ENCODE measurements at places on chromosomes 13 and 19.

DNA sequence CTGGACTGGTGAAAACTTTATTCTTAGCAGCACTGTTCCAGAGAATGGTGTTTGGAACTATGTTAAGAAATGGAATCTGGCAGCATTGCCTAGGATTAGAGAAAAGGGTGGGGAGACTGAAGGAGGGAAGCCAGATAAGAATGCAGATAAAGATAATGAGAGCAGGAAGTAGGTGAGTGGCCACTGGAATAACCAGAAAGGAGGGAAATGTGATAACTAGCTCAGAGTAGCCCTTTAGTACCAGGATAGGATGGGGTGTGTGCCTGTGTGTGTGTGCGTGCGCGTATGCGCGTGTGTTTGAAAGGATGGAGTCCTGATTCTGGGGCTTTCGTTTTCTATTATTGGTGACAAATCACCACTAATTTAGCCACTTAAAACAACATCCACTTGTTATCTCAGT, 33.4 kb upstream of the FRY start:
- DNase-seq: no peak

DNA sequence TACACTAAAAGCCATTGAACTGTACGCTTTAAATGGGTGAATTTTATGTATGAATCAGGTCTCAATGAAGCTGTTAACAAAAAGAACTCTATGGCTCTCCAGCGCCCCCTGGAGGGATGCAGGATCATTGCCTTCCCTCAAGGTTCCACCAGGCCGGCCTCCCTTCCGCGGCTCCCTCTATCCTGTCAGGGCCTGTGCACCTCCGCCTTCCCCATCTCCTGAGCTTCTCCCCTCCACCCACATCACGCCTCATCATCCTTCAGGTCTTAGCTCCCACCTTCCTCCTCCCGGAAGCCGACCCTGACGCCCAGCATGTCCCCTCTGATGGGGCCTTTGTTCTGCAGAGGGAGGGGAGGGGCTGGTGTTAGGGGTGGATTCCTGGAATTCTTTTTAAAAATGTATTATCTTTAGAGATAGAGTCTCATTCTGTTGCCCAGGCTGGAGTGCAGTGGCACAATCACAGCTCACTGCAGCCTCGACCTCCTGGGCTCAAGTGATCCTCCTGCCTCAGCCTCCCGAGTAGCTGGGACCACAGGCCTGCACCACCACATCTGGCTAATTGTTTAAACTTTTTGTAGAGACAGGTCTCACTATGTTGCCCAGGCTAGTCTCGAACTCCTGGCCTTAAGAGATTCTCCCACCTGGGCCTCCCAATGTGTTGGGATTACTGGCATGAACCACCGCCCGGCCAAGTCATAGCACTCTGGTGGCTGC, 27.7 kb downstream of the MEIS3 start:
- peak; percentile 87 for DNase-seq

- DNase-seq: no peak
Measured at GRCh38 chr19:11377237-11377636, 2.8 kb downstream of the SWSAP1 start.

- no peak for DNase-seq
Measured at GRCh38 chr13:35979361-35979951, 151.7 kb downstream of the DCLK1 start.

DNA sequence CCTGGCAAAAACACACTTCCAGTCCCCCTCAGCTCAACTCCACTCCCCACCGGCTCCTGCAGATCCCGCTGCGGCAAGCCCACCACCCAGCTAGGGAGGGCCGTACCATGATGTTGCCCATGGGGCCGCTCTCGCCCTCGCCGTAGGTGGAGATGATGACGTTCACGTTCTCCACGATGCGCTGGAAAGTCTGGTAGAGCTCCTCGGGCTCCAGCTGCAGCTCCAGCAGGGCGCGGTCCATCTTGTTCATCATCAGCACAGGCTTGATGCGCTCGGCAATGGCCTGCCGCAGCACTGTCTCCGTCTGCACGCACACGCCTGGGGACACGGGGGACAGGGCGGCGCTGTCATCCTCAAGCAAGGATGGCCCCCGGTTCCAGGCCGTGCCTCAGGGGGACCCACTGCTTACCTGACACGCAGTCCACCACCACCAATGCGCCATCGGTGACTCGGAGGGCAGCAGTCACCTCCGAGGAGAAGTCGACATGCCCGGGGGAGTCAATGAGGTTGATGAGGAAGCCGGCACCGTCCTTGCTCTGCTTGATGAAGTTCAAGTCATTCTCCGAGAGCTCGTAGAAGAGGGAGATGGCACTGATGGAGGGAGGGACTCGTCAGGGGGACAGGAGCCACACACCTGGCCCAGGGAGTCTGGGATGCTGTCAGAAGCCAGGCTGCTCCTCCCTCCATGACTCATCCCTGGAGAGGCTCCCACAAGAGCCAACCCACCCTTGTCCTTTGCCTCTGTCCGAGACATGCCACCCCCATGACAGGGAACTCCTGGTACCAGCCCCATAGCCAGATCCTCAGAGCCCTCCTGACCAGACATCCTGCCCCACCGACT, 2.3 kb downstream of the EEF2 start:
- DNase-seq: no peak

DNA sequence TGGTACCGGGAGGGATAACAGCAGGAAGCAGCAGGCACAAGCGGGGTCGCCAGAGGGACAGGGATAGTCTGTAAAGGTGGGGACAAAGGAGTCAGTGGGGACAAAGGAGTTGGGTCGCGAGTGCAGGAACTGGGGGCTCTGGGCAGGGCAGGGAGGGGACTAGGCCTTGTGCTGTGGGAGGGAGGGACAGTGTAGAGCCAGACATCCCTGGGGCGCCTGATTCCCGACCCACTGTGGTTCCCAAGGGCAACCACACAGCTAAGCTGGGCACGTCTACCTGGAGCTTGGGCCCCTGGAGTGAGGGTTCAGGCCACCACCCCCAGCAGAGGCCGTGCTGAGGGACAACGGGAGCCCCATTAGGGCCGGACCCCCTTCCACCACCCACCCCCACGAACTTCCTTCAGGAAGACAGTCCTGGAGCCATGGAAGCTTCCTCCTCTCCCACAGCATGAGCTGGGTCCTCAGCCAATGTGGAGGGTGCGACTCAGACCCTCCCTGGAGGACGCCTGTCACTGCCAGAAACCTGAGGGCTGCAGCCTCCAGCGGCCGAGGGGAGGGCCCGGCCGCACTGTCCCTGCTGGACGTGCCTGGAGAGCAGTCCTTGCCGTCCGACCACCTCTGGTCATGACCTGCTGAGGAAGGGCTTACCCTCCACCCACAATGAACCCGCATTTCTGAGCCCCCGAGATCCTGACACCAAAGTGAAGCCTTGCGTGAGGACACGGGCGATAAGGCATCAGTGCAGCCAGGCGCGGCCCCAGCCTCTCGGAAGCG, 77.9 kb downstream of the SPACA7 start:
- no peak for DNase-seq

GRCh38 chr13:35718084-35718483, 241.6 kb upstream of the MAB21L1 start:
- DNase-seq: no peak

DNA sequence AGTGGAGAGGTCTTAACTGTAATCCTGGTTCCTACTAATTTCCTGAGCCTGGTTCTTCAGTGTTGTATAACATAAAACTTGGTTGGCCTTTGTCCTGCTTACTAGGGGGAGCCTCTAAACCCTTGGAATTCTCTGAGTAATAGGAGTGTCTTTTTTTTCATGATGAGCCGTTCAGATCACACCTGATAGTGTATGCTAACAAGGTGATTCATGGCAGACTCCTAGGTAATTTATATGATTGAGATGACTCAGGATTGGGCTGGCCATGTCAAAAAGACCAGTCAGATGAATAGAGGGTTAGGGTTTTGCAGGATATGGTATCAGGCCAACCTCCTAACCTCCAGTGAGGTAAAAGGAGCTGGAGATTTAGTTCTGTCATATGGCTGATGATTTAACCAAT, 135.8 kb upstream of the KLF12 start:
- DNase-seq: no peak

- DNase-seq: no peak
Measured at GRCh38 chr13:27065582-27065981, 106.0 kb downstream of the USP12 start.

DNA sequence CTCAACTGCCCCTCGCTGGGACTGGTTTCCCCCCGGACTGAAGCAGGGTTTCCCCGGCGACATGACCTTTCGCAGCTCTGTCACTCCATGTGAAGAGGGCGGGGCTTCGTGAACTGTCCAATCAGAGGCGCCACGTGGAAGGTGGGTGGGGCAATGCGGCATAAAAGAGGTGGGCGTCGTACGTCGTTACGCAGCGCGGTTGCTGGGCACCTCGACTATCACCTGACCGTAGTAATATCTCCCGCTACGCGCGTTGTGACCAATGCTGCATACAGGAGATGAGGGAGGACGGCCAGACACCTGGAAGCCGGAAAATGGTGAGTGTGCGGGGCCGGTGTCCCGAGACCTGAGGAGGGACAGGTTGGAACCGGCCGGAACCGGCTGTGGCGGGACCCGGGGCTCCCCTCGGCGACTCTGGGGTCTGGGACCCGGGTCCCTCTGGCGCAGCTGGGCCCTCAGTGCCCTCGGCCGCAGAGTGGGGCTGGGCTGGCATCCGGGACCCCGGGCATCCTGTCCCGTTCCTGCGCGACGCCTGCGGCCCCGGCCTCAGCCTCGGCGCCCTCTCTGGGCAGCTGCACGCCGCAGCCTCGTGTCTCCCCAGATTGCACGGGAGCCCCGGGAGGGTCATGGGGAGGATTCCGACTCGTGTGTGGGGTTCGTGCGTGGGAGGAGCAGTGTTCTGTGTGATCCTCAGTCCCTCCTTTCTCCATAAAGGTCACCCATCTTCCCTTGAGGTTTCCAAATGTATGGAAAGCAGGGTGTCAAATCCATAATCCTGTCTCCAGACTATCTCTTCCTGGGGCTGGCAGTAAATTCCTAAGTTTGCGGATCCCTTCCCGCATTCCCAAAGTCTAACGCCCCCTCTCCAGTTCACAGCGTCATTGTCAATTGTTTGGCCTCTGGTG, 32.2 kb downstream of the ZNF136 start:
- peak; percentile 89 for DNase-seq

DNA sequence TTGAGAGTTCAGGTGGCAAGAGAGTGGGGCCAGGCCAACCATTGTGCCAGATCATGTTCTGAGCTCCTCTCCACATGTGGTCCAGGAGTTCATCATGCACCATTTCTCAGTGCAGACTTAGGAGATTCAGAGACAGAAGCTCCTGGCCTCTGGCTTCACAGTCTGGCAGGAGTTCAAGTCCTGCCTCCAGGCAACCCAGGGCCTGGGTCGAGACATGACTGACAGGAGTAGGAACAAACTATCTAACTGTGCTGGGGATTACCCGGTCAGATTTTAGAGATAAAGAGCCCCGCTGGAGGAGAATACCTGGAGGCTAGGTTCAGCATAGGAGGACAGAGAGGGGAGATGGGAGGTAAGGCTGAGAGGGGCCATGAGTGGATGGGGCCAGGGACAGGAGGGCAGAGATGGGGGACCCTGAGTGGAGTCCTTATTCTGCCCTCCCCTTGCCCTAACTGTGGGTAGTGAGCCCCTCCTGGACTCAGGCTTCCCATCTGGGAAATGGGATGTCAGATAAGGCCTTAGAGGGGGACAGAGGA, 906 bp upstream of the CYP4F11 start:
- no peak for DNase-seq

DNA sequence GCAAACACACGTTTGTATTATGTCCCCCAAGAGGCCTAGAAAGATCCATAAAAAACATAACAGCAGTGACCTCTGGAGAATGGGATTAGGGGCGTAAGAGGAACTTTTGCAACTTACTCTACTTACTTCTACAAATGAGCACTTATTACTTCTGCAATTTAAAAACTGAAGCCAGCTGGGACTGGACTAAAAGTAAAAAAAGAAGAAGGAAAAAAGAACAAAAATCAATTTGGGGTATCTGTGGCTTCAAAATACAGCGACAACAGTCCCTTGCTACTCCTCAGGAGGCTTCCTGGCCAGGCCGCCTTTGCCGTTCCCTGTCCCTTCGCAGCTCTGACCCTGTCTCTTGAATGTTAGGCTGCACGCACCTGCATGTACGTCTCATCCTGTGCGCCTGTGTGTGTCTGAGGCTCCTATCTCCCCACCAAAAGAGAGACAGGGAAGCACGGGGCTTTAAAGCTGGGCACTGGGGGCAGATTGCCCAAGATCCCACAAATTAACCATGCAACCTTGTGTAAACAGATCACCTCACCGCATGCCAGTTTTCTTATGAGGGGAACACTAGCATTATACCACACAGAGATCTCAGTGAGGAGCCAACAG, 12.1 kb upstream of the FKRP start:
- DNase-seq: no peak

DNA sequence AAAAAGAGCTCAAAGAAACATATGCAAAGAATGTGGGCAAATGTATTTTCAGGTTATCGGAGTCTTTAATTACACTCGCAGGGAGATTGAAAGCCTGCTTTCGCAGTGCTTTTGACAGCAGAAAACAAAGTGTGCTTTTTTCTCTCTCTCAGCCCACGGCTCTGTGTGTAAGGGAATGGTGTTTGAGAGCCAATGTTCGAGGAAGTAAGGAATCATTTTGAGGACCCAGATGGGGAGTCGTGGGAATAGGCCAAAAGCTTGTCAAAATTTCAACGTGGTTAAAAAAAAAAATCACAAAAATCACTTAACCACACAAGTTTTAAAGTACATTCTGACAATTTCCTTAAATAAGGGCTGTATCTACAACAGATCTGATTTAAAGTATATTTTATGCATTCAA, 197.1 kb upstream of the IRS2 start:
- DNase-seq: no peak

DNA sequence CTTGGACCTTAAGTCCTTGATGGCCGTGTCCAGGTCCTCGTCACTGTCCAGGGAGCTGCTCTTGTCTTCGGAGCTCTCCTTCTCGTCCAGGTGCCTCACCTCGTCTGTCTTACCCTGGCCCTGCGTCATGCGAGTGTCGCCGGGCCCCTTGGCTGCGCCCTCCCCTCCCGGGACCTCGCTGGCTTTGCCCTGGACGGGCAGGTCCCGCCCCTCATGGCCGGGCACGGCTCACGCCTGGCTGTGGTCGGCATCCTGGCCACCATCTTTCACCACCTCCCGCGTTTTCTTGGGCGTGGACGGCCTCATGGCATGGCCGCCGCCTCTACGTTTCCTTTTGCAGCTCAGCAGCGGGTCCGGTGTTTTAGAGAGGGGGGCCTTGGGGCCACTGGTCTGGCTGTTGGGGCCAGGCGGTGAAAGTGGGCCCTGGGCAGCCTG, 14.8 kb downstream of the RB1 start:
- no peak for DNase-seq

DNA sequence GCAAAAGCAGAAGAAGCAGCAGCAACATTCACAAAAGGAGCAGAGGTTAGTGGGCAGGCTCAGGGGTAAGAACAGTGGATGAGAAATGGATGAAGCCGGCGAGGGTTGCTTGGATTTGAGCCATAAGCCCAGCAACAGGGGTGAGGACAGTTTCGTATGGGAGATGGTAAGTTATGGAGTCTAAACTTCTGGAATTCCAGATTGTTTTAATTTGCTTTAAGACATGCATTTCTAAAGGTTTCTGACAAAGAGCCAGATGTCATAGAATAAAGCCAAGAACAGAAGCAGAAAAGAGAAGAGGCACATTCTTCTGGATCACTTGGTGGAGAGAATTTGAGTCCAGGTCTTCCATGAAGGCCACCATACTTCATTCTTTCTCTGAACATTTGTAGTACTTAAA, 76.6 kb downstream of the TNFSF11 start:
- DNase-seq: no peak

Measured in liver (tissue), 10 donors.